C1 segment of cervical spinal cord (tissue), 14 donors: ENCODE measurements at places on chromosomes 4 and X.

DNA sequence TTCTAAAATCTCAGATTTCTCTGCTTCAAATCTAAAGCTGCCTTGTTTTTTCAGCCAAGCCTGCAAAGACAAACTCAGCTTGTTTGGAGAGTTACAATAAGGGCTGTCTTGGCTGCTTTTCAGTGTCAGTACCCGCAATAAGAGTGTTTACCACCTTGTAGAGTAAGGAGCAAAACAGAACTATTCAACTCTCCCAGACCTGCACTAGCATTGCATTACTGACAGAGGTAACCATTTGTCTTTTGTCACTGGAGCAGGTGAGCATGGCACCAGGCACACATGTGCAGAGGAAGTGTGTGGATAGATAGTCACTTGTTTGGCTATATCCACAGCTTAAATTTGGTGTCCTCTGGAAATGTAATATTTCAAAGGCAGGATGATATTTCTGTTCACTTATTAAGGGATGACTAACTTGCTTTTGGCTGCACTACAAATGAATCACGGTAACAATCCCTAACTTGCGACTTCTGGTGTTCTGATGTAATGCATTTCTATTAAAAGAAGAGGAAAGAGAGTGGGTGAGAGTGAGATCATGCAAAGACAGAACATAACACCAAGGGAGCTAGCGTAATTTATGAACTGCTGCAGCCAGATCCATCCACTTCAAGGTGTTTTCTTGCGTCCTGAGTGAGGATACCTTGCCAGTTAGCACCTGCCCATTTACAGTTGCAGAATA lies 38.6 kb downstream of the PTCHD1 start:
- no peak for DNase-seq

- DNase-seq, result no peak
These were observed at the start of gene CCDC120 for GRCh38 chrX:49058794-49059193. Gene CCDC120 (plus strand): TSS chrX:49058999. CDS start chrX:49062042, 3,043 bp downstream.

- no peak for DNase-seq
These were observed 57.2 kb downstream of the NHS start for GRCh38 chrX:17432158-17432557.

- no peak for DNase-seq
These were observed 30.7 kb upstream of the SGMS2 start for GRCh38 chr4:107793996-107794395.

DNA sequence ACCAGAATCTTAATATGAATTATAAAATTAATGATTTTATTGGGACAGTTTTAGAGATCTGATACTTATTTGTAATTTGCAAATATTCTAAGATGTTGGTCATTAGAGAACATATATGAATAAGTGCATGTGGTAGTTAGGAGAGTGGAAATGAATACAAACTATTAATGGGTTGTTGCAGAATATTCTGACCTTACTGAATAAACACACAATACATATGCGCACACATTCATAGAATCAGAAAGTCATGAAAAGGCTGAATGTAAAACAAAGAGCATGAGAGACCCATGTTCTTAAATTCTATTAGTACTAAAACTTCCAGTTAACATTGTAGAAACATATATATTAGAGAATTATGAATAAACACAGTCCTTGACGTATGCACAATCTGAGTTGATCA lies 301.7 kb upstream of the TRAM1L1 start:
- DNase-seq, result no peak

DNA sequence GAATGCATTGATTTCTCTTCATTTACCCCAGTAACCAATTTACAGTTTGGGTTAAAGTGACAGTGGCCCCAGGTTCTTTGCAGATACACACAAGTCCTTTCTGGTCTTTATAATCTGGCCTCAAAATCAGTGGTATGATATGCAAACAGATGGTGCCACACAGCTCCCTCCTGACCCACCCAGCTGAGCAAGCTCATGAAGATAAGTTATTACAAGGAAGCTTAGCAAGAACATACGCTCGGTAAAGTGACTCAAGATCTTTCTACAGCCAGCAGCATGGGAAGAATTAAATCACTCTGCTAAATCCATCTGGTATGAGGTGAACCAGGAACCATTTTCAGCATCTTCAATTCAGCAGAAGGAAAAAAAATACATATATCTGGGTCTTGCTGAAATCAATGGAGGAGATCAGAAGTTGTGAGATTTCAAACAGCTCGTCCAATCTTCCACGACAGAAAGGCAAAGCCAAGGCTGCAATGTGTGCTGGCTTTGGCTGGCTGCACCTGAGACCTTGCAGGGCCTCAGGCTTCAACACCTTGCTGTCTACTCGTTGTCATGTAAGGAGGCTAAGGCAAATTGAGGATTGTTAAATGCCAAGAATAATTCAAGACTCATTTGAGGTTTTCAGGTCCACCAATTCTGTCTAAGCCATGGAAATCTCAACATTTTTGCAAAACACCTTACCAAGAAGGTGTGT lies 28.2 kb downstream of the SEL1L3 start:
- no peak for DNase-seq

DNA sequence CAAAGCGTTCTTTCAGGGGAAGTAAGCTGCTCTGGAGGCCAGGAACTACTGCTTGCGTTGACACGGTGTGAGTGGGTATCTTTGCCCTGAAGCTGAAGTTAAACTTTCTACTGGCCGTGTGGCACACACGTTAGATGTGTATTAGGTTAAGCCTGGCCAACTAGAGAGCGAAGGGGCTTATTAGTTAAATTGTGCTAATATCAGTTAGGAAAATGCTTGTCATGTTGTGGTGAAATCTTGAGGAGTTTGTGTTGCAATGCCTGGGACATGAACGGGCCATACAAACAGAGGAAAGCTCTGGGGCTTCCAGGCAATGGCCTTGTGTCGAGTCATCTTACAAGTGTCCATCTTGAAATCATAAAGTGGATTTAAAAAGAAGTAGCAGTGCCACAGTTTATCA lies 62.6 kb downstream of the NSUN7 start:
- DNase-seq, result no peak

- DNase-seq, result no peak
These were observed 341.1 kb downstream of the RAPGEF2 start for GRCh38 chr4:159443975-159444374.

DNA sequence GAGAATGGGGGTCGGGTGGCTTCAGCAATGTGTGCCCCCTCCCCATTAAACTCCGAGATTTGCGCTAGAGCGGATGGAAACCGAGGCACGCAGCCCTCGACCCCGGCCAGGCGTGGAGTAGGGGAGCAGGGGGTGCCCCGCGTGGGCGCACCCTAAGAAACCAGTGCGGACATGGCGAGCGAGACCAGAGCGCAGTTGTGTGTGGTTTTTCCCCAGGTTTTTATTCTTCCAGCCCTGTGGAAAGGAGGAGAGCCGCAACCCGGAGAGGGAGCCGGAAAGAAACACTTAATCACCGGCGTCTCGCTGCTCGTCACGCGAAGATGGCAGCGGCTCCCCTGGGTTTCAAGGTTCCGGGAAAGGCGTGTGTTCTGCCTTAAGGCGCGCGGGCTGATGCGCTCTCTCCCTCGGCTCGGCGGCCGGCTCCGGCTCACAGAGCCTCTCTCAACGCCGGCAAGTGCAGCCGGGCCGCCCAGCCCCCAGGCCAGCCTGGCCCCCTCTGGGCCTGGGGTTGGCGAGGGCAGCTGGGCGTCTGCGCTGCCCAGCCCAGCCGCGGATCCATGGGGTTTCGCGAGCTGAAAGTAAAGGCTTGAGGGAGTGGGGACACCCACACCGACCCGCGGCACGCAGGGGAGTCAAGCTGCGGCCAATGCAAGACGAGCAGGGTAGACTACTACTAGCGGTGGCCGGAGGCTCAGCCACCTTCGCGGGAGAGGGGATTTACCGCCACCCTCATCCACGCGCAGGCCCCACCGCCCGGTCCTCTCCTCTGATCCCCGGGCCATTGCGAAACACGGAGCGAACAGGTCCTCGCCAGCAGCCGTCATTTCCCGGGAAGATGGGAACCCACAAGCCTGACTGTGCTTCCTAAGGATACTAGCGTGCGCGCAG lies 74.0 kb upstream of the BCOR start:
- no peak for DNase-seq

GRCh38 chr4:185742766-185743165 lies 69.2 kb downstream of the SORBS2 start:
- no peak for DNase-seq

- no peak for DNase-seq
These were observed 89.8 kb downstream of the PAPSS1 start for GRCh38 chr4:107630185-107630705.

- DNase-seq, result no peak
These were observed 29.7 kb downstream of the IL21 start for GRCh38 chr4:122591196-122591595.

- DNase-seq, result no peak
These were observed 367.5 kb upstream of the GRID2 start for GRCh38 chr4:91936311-91936710.

DNA sequence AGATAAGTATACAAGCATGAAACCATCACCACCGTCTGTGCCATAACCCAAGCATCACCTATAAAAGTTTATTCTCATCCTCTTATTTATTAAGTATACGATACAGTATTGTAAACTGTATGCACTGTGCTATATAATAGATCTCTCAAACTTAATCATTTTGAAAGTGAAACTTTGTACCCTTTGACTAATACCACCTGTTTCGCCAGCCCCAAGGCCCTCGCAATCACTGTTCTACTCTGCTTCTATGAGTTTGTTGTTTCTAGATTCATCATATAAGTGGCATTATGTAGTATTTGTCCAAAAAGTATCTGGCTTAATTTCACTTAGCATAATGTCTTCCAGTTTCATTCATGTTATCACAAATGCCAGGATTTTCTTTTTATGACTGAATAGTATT lies 72.1 kb upstream of the DOCK11 start:
- DNase-seq, result no peak

DNA sequence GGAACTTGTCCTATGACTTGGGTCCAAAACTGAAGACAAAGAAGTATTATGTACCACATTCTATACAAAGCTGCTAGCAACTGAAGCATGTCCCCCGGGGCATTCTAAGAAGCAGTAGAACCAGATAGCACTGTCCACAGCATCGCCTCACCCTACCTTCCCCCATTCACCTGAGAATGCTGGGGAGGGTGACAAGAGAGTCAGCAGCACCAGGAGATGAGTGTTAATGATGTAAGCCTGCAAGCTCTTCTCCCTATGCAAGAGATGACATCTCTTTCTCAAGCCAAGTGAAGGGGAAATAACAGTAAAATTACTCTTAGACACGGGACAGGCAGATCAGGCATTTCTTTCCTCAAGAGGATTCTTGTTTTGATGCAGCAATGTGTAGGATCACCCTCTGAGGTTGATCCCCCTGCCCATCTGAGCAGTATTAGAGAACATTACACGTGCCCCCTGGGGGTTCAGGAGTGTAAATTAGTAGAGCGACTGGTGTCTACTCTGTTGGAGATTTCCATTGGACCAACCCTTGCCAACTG lies 13.9 kb upstream of the TLR1 start:
- no peak for DNase-seq

DNA sequence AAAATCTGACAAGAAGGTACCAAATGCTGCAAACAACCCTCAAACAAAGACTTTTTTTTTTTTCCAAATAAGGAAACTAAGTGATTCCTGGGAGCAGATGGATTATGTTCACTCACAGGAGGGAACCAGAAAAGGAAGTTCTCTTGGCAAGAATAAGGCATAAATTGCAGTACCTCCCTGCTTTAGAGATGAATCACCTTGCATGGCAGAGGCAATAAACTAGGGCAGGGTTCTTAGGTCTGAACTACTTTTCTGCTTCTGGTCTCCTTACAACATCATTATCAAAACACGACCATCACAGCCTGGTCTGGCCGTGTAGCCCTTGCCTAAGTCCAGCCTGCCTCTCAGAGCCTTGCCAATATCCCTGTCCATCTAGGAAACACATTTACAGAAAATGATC lies 6.3 kb downstream of the TMEM31 start:
- no peak for DNase-seq

- DNase-seq, result no peak
These were observed 79.9 kb downstream of the TSPAN7 start for GRCh38 chrX:38641197-38641596.

- DNase-seq, result no peak
These were observed 19.5 kb upstream of the SH3D19 start for GRCh38 chr4:151344948-151345347.

DNA sequence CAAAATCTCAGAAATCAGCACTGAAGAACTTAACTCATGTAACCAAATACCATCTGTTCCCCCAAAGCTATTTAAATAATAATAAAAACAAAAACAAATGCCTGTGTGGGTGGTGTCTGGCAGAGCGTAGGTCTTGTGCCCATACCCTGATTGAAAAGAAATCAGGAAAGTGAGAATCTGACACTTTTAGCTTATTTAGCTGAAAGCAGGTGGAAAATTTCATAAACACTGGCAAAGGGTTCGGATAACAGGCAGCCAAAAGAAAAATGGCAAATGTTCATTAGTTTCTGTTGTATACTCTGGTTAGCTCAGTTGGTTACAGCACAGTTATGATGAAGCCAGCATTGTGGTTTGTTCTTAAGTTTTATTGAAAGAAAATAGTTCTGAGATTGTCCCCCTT lies 48.3 kb downstream of the REPS2 start:
- DNase-seq, result no peak

- no peak for DNase-seq
These were observed 11.3 kb downstream of the SNX12 start for GRCh38 chrX:71056867-71057266.

- no peak for DNase-seq
These were observed 159.4 kb upstream of the AR start for GRCh38 chrX:67384403-67384802.

DNA sequence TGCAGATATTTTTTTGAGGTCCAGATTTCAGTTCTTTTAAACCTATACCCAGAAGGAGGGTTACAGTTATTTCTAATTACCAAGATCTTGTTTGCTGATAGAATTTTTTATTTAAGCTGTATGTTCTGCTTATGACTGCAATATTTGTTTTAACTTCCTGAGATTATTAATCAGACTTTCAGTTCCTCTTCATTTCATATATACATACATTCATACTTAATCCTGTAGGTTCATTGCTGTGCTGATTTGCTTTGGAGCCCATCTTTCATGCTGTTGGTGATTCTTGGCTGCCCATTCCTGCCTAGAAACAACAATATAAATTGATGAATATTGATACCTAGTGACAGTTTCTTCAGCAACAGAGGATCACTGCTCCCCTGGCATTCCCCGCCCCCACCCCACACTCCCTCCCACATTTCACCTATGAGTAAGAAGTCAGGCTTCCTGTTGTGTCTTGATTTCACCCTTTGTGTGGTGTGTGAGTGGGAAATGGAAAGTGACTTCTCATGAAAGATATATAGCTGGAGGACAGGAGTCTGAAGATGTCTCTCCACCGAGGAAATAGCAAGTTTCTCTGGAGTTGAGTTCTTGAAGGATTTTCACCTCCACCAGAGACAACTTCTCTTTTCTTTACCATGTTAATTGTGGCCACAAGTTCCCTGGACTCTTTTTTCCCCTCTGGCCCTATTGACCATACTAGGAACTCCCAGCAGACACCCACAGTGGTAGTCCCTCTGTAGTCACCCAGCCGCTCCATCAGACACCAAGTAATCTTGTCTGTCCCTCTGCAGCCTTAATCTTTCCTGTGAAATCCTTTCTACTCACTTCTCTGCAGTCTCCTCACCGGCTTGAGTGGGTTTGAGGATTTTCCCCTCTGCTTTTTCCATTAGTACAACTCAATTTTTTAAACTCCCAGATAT lies 118.4 kb downstream of the ASB9 start:
- no peak for DNase-seq
